NCI-H446 (cell line): ENCODE measurements at places on chromosomes 2 and 18.

- no peak for DNase-seq
Observed at GRCh38 chr2:40556293-40556692, 104.4 kb upstream of the SLC8A1 start.

DNA sequence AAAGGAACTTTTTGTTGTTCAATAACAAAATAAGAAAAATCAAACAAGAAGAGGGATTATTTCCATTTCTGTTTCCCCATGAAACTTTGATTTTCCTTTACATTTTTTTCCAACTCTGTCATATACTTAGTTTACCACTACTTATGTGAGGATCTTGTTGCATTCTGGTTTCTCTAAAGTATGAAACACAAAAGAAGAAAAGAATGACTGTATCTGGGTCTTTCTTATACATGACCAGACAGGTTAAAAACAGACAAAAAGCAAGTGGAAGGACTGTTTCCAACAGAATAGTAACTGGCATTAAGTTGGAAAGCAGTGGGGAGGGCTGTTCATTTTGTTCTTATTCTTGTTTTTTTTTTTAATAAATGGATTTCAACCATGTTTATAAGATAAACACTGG is 1207.8 kb upstream of the FAM98A start:
- no peak for DNase-seq

GRCh38 chr2:238027058-238027457 is 33.7 kb upstream of the SCLY start:
- no peak for DNase-seq

- DNase-seq: no peak
Observed at GRCh38 chr2:10012963-10013461, 30.3 kb upstream of the KLF11 start.

GRCh38 chr2:191105082-191105481 is 45.7 kb downstream of the STAT4 start:
- no peak for DNase-seq

DNA sequence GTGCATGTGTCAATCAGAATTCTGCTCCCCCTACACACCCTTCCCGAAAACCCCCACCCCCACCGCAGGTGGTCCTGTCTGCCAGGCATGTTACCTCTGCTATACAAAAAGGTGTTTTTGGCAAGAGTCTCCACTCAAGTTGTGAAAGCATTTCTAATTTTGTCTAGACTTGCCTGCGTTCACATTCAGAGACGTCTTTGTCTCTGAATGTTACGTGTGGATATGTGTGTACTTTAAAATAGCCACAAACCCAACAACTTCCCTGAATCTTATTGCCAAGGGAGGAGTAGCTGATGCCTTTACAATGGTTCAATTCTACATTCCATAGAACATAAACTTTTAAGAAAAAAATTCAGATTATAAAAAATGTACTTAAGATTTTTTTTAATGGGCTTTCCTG is 66.6 kb downstream of the ITGA4 start:
- DNase-seq: no peak
